ENCODE measurements at places on chromosomes 2 and 18. TPM values are rescaled to one million over a fixed set of nuclear protein-coding genes. Genes with fewer than 3 reads are reported as not detected.

GRCh38 chr18:80229363-80229762, 18.0 kb downstream of the PARD6G start:
- DNase-seq: no peak

SOS1 gene
- total RNA-seq: 35.7 TPM

RSAD2 gene
- total RNA-seq: 2.3 TPM

DNA sequence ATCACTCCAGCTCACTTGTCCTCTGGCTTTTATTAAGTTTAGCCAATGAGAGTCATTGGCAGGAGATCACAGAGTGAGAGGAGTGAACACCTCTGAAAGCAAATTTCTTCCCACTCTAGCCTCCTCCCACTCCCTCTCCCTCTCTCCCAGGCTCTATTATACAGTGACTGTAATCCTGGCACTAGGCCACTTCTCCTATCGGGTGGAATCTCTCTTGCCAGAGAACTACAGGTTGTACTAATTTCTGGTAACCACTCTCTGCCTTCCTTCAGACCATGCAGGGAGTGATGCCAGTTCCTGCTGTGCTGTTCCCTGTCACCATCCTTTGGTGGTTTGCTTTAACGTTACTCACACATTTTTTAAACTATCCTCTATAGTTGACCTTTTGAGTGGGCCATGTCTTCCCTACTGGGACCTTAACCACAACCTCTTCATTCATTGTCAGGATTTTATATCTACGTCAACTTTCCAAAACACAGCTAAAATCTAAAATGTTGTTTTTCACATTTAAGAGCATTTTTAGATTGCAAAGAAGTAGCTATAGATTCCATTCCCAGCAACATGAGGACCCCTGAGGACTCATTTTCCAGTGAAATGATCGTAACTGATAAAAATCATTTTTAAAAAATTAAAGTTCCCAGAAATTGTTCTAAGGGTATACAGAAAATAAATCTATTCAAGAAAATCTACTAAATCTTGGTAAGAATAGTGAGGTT, 217.1 kb downstream of the MREG start:
- DNase-seq: no peak

ANAPC1 gene
- total RNA-seq: 21.3 TPM

RESP18 gene
- total RNA-seq: not detected

ERFE gene
- 18.2 TPM for total RNA-seq

DNA sequence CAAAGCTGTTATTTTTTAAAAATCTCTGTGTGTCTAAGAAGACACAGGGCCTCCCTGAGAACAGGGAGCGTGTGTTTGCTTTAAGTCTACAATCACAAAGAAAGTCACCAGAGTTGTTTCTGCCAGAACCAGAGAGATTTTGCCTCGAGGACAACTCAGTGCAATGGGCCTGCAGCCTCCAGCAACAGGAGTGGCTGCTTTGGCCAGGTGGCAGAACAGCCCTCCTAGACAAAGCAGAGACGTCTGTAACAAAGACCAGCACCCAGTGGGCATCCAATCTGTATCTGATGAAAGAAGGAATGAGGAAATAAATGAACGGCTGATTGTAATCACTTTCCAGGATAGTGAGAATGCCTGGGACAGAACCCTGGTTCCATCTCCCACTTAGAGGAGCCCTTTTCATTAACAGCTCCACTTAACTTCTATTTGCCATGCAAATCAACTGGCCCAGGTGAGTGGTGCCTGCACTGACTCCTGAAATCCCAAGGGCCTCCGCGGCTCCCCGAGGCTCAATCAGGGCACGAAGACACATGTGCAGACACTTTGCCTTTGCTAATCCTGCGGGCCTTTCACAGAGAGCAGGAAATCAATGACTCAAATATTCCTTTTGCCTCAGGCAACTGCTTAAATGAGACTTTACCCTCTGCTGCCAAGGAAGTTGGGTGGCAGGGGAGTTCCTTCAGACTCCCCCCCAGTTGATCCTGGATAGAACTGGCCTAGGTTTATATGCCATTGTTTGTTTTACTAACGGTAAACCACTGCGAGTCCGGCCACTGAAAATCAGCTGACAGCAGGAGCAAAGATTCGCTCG, 146.5 kb downstream of the CABLES1 start:
- no peak for DNase-seq

ABCB11 gene
- not detected for total RNA-seq

GRCh38 chr2:23939987-23940717, at the start of gene UBXN2A:
UBXN2A (plus strand) TSS chr2:23940463; CDS start chr2:23958315, 17,852 bp downstream.
- DNase-seq: peak; percentile 83

DNA sequence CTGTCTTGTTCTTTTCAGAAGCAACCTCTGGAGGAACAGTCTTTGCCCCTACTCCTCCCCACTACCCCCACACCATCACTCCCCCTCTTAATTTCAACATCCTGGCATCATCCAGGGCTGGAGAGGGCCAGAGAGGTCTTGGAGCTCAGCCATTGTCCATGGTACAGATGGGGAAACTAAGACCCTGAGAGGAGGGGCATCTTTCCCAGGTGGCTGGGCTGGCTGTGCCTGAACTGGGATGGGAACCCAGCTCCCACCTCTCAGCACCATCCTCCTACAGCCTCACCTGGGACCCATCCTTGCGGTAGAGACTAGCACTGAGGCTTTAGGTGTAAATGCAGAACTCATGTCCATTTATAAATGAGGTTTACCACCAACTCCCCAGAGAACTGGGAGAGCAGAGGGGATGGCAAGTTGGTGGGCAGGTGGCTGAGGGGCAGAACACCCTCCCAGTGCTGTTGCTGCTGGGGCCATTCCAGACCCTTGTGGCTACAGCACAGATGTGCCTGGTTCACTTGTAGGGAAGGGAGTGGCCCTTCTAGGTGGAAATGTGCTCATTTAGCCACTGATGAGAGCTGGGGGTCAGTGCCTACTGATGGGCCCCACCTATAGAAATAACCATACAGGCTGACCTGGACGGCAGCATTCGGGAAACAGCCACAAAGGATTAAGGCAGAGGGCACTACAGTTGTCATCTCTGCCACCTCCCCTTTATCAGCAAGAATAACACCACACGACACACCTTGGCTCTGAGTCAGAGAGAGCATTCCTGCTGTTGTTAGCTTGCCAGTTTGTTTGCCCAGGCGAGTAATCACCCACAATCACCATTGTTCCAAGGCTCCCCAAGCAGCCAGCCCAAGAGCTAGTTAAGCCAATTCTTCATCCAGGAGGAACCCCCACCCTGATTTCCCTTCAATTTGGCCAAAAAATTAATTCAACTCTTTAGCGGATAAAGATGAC, 2.1 kb downstream of the MLPH start:
- DNase-seq: no peak

DNA sequence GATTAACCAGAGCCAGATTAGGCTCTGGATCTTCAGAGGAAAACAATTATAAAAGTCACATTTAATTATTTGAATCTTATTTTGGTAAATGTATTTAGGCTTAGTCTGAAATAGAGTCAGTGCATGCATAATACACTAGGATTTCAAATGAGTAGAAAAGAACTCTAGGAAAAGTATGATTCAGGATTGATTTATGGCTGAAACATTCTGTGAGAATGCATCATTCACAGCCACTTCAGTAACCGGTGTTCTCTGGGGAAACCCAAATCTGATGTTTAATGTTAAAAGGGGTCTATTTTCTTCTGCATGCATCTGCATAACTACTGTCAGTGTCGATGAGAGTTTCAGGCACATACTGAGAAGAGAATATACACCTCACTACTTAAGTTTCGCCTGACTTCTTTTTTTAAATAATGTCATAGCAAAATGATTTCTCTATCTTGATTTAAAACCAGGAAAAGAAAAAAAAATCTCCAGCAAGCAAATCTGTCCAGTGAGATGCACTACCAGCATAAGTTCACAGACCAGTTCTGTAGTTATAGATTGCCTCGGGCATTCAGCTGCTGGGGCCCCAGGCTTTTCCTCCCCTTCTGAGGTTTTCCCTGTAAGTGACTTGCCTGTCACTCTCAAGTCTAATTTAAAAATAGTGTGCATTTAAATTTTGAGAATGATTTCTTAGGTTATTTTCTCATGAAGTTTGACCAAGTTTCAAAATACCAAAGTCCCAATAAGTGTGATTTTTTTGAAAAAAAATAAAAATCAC, 501.5 kb downstream of the NR4A2 start:
- DNase-seq: no peak

GRCh38 chr2:117983040-117983439, 30.8 kb downstream of the CCDC93 start:
- no peak for DNase-seq

DNA sequence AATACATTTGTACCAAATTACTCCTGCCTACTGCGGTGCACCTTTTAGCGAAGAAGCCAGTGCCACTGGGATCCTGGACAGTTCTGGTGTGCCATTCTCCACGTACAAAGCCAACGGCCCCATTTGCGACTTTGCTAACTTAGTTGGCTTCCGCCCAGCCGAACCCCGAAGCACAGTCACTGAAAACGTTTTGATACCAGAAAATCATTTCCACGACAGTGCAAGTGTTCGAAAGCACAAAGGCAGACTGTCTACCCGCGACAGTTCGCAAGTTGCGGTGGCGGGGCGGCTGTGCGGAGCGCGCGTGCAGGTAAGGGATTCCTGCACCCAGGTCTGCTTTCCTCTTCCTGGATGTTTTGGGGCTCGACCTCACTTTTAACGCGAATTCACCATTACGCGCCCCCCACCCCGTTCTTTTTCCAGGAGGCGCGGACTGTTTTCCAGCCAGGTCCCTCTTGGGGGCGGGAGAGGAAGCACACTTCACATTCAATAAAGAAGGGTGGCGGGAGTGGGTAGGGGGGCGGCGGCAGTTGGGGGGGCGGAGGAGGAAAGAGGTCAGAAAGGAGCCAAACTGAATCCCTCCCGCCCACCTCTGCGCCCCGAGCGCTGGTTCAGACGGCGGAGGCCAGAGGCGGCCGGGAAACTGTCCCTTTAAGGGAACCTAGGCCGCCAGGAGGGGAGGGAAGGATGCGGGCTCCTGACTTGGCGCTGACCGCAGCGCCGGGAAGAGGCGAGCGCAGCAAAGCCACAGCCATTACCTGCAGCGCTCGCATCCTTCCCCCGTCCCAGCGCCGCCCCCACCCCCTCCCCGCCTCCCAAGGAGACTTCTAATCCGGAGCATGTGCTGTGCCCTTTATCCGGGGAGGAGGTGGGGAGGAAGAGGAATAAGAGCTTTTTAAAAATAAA, 107.4 kb upstream of the KCTD1 start:
- peak; percentile 61 for DNase-seq

DNA sequence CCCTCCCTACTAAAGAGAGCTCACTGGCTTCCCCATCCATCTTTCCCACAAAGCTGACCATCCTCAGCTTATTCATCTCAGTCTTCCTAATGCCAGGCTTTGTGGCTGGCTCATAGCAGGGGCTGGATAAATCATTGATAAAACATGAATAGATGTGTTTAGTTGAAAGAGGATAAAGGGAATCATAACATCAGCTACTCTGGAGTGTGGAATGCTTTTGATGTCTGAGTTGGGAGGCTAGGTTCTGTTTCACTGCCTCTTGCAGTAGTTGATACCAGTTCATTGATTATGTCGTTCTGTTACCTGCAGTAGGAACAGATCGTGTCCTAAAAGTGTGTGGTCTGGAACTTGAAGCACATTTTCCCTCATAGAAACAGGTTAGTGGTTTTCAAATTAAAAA, 66.3 kb upstream of the HK2 start:
- DNase-seq: no peak

GRCh38 chr2:59458800-59459199, 1094.7 kb downstream of the BCL11A start:
- no peak for DNase-seq
